ENCODE measurements at places on chromosomes 5 and 9. TPM values are rescaled to one million over a fixed set of nuclear protein-coding genes. Genes with fewer than 3 reads are reported as not detected.

- no peak for DNase-seq
Observed at GRCh38 chr5:119345861-119346260, 10.0 kb upstream of the TNFAIP8 start.

DNA sequence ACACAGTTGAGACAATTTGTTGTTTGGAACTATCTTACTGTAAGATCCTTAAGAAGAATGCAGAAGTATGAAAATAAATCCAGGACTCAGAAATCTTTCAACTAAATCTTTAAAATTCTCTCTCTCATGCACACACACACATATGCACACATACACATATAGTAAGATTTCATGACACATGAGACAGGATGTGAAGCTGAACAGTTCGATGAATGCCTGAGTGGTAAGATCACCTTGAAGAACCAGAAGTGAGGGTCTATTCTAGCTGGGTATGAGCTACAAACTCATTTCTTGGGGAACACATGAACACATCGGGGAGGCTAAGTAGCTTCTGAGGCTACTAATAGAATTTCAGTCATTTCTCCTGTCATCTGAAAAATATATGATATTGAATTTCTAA lies 153.6 kb downstream of the TMC1 start:
- no peak for DNase-seq

DNA sequence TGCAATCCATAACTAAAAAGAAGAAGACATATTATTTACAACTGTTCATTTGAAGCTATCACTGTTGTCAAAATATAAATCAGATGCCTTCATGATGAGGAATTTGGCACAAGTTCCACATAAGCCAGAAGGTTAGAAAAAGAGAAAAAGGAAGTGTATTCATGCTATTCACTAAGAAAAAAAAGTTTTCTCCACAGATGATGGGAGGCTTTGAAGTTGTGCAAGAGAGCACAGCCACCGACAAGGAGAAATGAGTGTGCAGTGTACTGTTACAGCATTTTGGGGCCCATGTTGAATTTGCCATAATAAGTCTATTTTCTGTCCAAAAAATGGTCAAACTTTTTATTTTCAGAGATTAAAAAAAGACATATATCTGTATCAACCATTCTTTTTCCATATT lies 32.9 kb upstream of the IFNK start:
- DNase-seq: no peak

DNA sequence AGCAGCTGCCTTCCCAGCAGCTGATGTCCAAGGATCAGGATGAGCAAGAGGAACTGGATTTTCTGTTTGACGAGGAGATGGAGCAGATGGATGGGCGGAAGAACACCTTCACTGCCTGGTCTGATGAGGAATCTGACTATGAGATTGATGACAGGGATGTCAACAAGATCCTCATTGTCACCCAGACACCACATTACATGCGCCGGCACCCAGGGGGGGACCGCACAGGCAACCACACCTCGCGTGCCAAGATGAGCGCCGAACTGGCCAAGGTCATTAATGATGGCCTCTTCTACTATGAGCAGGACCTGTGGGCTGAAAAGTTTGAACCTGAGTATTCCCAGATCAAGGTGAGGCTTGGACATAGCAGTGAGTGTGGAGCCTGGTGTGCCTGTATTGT lies 46.9 kb downstream of the LARP1 start:
- DNase-seq: no peak

- no peak for DNase-seq
Observed at GRCh38 chr9:12878351-12878978, 103.6 kb downstream of the LURAP1L start.

Gene RABL6
- 10.5 TPM for polyA plus RNA-seq

DNA sequence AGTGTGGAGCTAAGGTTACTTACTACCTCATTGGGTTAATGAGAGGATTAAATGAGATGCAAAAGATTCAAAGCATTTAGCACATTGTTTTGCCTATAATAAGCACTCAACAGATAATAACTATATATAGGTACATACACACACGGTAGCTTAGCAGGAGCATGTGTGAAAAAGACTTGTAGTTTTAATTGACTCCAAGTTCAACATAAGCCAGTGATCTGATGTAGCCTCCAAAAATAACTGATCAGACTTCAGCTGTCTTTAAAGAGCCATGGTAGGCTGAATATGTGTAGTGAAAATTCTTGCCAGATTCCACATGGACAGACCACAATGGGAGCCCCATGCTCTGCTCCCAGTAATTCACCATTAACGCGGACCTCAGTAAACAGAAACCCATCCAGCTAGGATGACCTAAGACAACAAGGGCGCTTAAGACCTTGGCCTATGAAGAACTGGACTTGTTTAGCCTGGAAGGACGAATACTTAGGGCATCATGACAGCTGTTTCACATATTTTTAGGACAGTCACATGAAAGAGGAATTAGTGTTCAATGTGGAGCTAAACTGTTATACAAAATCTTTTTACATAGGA lies 115.1 kb upstream of the ZNF366 start:
- DNase-seq: no peak

DNA sequence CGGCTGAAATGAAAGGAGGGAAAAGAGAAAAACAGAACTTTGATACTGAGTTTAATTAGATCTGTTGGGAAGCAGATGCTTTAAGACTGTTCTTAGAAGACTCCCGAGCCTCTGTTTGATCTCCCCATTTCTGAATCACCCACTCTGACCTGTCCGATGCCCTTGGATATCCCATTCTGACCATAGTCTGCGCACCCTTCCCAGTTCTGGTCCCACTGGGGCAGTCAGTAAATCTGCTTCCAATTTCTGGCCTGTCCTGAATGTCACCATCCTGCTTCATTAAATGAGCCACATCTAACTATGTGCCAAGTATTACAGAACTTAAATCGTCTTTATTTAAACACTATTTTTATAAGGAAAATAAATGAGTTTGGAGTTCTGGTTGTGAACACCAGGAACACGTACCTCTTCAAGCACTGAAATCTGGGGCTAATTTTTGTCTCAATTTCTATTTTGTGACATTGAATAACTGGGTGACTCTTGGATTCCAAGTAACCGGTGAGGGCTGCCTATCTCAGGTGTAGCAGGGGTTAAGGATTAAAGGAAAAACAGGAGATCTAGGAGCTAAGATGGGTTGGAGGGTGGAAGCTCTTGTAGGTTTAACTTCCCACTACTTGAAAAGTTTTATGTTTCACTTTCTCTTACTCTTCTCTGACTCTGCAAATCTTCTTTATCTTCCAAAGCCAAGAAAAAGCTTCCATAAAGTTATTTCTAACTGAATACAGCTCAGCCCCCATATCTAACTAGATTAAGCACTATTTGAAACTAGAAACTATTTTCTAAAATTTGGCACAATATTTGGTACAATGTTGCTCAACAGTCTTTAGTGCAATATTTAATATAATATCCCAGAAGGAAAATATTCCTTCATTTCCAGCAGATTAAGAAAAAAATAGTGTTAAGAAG lies 40.1 kb downstream of the ALDH1A1 start:
- DNase-seq: no peak

Measured in naive B cell (primary cell).